ENCODE measurements at places on chromosomes 13 and 19. TPM values are rescaled to one million over a fixed set of nuclear protein-coding genes. Genes with fewer than 3 reads are reported as not detected.

The CRX gene
- not detected for total RNA-seq

The ZNF439 gene
- total RNA-seq = 12.9 TPM

The SIGLEC5 gene
- not detected for total RNA-seq

The ZNF625 gene
- total RNA-seq = 17.4 TPM

- DNase-seq = no peak
Observed at GRCh38 chr13:22289711-22290110, 618.8 kb downstream of the FGF9 start.

DNA sequence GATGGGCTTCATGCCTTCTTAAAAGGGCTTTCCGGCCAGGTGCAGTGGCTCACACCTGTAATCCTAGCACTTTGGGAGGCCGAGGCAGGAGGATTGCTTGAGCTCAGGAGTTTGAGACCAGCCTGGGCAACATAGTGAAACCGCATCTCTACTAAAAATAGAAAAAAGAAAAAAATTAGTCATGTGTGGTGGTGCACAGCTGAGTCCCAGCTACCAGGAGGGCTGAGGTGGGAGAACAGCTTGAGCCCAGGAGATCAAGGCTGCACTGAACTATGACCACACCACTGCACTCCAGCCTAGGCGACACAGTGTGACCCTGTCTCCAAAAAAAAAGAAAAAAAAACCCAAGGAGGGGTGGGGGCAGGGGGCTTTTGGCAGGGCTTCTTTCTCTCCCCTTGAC is 7.2 kb downstream of the CARS2 start:
- no peak for DNase-seq

GRCh38 chr19:40529093-40529954 is 47.3 kb upstream of the SHKBP1 start:
- DNase-seq = peak; percentile 44

DNA sequence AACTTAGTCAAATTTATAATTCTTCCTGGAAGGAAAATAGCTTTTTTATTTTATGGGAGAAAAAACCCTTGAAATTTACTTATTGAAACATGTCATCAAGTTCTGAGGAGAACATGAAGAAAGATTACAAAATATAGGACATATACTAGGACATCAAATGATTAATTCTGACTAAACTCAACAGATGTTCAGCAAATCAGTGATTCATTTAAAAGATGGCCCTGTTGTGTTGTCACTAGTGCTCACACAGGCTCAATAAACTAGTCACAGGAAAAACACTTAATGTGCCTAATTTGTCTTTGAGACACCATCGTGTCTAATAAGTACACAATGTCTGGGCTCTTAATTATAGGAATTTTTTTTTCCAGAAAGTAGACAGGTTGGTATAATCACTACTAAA is 223.8 kb upstream of the TMTC4 start:
- no peak for DNase-seq

- peak; percentile 76 for DNase-seq
Observed at GRCh38 chr13:75365724-75366173, 116.2 kb downstream of the TBC1D4 start.

GRCh38 chr19:15126131-15126910 is 19.1 kb downstream of the SYDE1 start:
- no peak for DNase-seq

DNA sequence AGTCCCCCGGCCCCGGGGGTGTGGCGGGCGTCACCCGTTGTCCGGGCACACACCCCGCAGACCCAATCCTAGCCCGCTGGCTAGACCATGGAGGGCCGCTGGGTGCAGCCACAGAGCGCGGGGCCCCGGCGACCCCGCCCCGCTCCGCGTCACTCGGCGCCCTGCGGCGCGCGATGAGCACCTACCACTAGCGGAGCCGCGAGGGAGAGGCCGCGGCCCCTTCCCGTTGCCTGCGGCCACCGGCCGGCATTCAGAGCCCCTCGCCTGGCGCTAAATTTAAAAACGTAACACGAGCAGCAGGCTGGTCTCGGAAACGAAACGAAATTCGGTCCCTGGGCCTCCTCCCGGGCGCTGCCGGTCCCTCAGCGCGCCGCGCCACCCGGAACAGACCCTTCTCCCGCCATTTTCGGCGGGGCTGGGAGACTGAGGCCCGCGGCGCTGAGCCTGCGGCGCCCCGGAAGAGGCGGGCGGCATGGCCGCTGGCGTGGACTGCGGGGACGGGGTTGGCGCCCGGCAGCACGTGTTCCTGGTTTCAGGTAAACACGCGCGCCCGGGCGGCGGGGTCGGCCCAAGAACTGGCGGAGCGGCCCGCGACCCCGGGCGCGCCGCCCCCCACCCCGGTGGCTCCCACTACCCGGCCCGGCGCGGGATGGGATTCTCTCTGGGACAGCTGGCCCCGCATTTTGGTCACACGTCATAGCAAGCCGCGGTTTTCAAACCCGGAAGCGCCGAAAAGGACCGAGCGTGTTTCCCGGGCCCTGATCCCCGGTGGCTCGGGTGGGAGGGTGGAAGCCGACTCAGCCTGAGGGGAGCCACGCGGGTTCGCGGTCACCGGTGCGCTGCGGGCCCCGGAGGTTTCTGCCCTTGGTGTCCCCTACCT is at the start of gene RNASEH2B:
RNASEH2B (plus strand) TSS at position 187 of the 880 bp plus-strand sequence; CDS start at position 473, 286 bp downstream.
- peak; percentile 18 for DNase-seq

- peak; percentile 82 for DNase-seq
Observed at GRCh38 chr13:51861723-51862300, at the start of gene CCDC70. Gene CCDC70 (plus strand): TSS chr13:51861969. CDS start chr13:51865412, 3,443 bp downstream.

- no peak for DNase-seq
Observed at GRCh38 chr19:4376028-4376670, 24.2 kb downstream of the SH3GL1 start.

- DNase-seq = no peak
Observed at GRCh38 chr19:29837448-29837981, 25.7 kb downstream of the CCNE1 start.

DNA sequence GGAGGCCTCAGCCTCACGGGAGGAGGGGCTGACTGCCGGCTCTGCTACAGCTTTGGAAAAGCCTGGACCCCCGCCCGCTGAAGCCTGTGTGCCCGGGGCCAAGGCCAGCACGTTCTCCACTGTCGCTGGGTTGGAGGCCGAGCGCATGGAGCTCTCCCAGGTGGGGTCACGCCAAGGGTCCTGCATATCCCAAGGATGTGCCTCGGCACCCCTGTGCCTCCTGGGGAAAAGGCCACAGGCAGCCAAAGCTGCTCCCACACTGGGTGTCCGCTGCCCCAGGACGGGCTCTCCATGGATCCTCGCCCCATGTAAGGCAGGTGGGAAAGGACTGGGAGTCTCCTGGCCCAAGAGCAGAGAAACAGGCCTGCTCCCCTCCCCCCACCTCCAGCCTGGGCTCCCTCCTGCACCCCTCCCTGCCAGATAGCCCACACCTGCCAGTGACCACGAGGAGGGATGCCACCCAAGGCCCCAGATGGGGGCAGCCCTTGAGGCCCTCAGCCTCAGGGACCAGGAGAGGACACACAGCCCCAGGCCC is 64.0 kb downstream of the MLLT1 start:
- DNase-seq = no peak

DNA sequence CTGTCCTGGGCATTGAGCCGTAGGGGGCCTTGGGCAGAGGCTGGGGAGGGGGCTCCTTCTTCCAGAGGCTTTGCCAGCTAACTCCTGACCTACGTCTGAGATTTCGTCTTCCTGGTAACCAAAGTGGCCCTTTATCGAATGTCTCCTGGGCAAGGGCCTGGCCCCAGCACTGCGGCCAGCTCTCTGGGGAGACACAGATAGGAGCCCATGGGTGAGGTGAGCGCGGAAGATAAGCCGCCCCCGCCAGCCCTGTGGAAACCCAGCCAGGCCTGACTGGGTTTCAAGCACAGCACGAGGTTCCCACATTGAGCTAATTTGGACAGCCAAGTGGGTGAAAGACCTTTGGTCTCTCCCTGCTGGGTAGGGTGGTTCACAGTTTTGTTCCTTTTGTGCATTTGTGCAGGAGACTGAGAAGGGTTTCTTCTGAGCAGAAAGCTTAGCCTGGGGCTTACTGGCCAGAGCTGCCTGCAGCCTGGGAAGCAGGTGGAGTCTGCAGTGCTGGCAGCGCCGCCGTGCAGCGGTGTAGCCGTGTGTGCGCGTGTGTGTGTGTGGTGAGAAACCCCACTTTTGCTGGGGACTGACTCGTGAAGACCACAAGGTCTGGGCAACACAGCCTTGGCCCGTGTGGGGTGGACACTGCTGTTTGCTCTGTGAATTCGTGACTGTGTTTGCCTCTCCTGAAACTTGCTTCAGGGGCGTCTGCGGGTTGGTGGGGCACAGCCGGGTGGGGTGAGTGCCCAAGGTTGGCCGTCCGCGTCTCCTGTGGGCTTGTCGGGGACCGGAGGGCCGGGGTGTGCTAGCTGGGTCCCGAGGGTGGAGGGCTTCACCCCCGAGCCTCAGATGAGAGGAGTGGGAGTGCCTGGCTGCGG is 2.5 kb downstream of the BSG start:
- peak; percentile 72 for DNase-seq

- peak; percentile 8 for DNase-seq
Observed at GRCh38 chr19:31351056-31351854, 2.0 kb upstream of the TSHZ3 start.

DNA sequence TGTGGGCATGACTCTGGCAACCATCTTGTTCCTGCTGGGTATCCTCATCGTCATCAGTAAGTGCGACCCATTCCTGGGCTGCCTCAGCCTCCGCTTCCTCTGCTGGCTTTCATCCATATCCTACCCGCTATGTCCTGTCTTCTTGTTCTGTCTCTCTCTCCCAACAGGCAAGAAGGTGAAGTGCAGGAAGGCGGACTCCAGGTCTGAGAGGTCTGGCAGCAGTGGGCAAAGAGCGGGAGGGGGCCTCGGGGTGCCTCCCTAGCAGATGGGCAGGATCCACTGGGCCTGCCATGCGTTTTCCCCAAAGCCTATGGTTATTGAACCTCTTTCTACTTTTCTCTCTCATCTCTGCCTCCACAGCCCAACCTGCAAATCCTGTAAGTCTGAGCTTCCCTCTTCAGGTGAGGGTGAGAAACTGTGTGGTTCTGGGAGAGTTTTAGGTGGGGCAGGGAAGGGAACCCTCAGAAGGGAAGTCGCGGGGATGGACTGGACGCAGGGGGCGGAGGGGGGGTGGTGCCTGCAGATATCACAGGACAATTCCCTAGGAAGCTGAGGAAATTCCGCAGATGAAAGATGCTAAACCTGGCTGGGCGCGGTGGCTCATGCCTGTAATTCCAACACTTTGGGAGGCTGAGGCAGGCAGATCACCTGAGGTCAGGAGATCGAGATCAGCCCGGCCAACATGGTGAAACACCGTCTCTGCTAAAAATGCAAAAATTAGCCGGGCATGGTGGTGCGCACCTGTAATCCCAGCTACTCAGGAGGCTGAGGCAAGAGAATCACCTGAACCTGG is 3.1 kb upstream of the FXYD5 start:
- no peak for DNase-seq

DNA sequence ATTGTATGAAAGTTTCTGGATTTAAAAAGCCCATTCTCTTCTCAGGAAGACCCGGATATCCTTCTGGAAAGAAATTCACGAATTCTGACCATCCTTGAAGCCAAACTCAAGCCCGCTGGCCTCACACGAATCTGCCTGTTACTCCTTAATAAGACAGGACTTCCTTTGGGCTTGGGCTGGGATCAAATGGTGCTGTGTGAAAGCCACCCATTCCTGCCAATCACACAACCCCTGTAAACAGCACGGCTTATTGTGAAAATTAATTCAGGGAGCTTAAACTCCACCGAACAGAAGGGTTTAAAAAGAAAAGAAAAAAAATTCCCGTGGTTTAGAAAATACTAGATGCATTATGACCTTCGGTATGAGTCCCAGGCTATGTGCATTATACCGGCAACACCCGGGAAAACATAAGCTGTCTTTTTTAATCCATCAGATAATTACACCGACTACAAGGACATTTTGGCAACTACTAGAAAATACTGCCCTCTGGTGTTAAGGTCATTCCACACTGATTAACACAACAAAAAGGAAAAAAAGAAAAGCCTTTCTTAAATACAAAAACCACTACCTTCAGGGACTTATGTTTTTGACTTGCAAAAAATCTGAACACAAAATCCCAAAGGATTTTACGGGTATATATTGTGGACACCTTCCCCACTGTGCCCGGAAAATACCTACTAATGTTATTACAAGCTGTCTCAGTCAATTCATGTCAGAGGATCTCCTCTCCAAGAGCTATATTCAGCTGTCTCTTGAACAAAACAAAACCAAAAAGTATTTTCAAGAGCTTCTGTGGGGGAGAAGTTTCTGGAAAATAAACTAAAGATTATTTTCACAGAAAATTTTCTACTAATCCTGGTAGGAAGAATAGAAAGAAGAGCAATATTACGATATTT is 76.0 kb upstream of the LSM14A start:
- DNase-seq = peak; percentile 68
